AML-193 (cell line): ENCODE measurements at places on chromosomes 2 and 18.

DNA sequence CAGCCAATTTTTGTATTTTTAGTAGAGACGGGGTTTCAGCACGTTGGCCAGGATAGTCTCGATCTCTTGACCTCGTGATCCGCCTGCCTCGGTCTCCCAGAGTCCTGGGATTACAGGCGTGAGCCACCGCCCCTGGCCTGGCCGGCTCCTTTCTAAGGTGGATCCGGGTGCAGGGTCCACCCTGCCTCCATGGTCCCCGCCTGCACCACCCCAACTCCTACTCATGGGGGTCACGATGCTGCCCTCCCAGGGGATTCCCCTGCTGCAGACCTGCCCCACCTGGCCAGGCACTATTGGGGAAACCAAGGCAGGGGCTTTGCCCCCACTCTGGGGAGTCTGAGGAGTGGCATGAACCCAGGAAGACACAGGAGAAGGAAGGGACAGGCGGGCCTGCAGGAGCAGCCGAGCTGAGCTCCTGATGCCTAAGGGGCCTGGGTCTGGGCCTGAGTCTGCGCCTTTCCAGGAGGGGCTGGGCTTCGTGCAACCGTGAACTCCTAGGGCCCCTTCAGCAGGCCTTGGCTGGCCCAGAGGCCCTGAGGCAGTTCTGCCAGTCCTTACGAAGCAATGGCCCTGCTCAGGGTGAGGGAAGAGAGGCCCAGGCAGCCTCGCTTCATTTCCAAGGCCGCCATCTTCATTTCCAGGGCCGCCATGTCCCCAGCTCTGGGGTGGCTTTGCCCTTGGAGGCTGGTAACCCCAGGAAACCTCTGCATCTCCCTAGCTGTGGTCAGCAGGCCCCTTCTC lies 67.2 kb upstream of the SMAD7 start:
- no peak for DNase-seq

- no peak for DNase-seq
Observed at GRCh38 chr2:108625186-108625827, 91.0 kb downstream of the LIMS1 start.

DNA sequence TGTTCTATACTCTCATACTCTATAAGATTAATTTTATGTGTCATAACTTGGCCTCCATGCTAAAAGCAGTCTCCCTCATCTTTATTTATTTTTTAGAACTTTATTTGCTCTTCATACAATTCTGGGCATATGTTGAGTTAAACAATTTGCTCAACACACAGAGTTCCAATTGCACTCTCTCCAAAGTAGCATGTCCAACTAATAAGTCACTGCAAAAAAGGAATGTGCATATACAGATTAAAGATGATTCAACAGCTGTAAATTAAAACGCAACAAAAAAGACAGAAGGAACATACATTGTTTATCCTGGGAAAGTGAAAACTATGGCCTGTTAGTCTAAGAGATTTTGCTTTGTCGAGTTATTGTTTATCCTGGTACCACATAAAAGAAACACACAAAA lies 277.7 kb upstream of the ACVR2A start:
- DNase-seq: no peak

DNA sequence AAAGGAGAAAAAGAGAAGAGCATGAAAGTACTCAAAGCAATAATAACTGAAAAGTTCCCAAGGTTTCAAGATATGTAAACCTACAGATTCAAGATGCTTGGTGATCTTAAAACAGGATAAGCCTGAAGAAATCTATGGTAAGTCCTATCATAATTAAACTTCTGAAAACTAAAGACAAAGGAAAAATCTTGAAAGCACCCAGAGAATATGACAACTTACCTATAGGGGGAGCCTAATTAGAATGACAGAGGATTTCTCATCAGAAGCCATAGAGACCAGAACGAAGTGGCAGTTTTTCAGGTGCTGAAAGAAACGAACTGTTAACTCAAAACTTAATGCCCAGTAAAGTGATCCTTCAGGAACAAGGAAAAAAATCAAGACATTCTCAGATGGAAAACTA lies 59.7 kb downstream of the XDH start:
- peak; percentile 9 for DNase-seq

DNA sequence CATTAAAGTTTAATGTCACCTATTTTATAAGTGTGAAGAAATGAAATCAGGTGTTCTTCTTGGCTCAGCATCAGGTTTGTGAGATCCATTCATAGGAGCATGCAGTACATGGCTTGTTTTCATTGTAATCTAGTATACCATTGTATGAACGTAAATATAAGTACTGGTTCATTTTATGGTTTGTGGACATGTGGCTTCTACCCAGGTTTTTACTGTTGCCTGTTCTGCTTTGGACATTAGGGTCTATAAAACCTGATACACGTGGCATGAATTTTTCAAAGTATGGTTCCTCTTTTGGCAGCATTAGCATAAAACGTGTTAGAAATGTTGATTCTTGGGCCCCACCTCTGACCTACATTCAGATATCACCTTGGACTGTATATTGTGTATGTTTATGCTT lies 175.5 kb downstream of the PRPF40A start:
- no peak for DNase-seq

GRCh38 chr2:240613781-240614180 lies 11.5 kb upstream of the GPR35 start:
- DNase-seq: no peak

- no peak for DNase-seq
Observed at GRCh38 chr2:50318147-50318546, 713.8 kb downstream of the NRXN1 start.

- no peak for DNase-seq
Observed at GRCh38 chr2:74179063-74179865, 585 bp upstream of the MOB1A start.

DNA sequence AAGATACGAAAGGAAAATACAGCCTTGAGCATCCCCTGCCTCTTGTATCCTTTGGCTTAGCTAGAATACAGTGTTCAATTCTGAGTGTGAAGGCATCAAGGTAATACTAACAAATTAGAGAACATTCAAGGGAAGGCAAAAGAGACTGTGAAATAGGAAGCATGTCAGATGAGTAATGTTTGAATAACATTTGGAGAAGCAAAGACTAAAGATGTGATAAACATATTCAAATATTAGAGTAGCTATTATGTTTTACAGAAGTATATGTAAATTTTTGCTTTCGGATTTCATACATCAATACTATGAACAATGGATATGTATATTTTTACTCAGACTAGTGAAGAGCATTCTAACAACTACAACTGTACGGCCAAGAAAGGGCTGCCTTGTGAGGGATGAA lies 161.7 kb upstream of the FN1 start:
- no peak for DNase-seq

DNA sequence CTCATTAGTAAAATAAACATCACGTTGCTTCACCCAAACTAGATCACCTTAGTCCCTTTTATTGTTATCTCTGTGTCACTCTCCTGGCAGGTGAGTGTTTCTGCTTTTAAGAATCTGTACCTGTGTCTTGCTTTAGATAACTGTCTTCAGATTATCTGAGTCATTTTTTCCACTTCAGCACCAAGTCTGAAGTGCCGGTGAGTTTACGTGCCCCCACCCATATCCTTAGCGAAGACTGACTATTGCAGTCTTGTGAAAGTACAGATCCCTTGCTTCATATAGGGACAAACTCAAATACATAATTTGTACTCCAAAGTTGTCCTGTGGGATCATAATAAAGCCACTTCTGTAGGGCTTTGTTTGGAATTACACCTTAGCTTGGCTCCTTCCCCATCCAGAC lies 41.1 kb downstream of the SCN2A start:
- DNase-seq: no peak

DNA sequence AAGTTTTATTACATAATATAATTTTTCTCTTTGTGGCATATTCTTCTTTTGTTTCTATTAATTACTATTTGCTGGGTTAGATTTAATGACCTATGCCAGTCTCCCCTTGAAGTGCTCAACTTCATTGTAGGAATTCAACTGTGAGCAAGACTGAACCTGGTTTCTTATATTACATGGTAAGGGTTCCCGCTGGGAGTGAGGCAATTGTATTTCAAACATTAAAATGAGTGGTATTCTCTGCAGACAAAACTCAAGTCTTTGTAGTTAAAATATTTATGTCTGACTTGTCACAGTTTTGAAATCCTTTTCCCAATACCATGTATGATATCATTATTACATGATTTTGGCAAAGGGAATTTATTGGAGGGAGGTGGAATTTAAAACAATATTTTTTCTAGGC lies 278.7 kb downstream of the GULP1 start:
- no peak for DNase-seq

DNA sequence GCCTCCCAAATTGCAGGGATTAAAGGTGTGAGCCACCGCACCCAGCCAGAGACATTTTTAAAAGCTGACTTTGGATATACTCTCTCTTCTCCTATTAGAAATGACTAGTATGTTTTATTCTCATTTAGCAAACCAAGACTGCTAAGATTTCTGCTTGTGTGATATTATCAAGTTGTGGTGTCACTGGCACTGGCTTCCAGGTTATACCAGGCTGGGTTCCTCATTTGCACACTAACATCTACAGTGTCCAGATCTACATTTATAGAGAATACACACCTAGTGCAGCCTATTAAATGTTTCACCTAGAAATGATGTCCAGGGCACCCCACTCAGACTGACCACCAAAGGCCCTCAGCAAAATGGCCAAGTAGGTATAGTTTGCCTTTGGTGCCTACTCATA lies 265.3 kb upstream of the STON1 start:
- DNase-seq: no peak

DNA sequence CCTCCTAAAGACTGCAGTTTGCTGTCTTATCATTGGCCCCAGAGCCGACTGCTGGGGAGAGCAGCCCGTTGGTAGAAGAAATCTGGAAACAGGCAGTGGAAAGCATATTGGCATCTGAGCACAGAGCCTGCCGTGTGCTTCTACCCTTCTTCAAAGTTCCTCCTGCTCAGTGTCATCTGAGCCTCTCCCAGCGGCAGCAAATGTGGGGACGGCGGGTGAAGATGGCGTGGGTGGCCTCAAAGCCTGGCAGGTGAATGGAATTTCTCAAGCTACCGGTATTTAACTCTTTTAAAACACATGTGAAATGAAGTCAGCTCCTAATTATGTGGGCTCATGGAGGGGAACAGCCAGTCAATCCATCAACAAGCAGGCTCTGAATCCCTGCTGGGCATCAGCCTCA lies 181.6 kb upstream of the PXDN start:
- DNase-seq: no peak

GRCh38 chr18:3932276-3932675 lies 482.3 kb downstream of the TGIF1 start:
- DNase-seq: no peak

- no peak for DNase-seq
Observed at GRCh38 chr2:94982675-94983074, 42.8 kb upstream of the MAL start.

- no peak for DNase-seq
Observed at GRCh38 chr2:47720036-47720435, 62.9 kb upstream of the MSH6 start.

- no peak for DNase-seq
Observed at GRCh38 chr2:210727549-210727948, 171.2 kb downstream of the CPS1 start.

GRCh38 chr2:216932113-216932862 lies 72.4 kb upstream of the TNP1 start:
- DNase-seq: no peak

GRCh38 chr2:70961648-70961994 lies 16.8 kb upstream of the ANKRD53 start:
- no peak for DNase-seq

GRCh38 chr2:68912111-68912510 lies 40.6 kb downstream of the GKN2 start:
- DNase-seq: no peak
